ENCODE measurements at places on chromosomes 12 and 14. TPM values are rescaled to one million over a fixed set of nuclear protein-coding genes. Genes with fewer than 3 reads are reported as not detected.

The SIX6 gene
- total RNA-seq: not detected

The GLIPR1L2 gene
- total RNA-seq: 0.72 TPM

The KIF26A gene
- total RNA-seq: not detected

The LRRIQ1 gene
- total RNA-seq: 1.5 TPM

The TXNDC16 gene
- total RNA-seq: 9.4 TPM

The SDR9C7 gene
- total RNA-seq: not detected
